ENCODE measurements at places on chromosomes 5 and 9.

- no peak for DNase-seq
Measured at GRCh38 chr5:172395483-172395882, 58.8 kb downstream of the SH3PXD2B start.

DNA sequence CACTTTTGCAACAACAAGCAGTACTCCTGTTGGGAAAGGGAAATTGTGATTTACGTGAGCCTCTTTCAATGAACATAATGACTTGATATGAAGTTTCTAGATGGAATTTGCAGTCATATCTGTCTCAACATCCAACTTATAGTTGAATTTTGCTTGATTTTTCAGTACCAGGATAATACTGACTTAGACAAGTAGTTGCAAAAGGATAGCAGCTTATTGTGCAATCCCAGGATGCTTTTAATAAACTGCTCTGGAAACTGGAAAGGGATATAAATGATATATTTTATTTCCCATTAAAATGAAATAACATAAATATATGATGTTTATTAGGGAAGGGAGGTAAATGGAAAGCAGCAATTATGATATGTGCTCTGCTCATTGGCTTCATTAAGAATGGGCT is 174.4 kb upstream of the RGMB start:
- DNase-seq, result no peak

GRCh38 chr5:126366199-126366560 is 57.0 kb upstream of the GRAMD2B start:
- no peak for DNase-seq

- DNase-seq, result no peak
Measured at GRCh38 chr9:69757996-69758675, 1.7 kb downstream of the PTAR1 start.

DNA sequence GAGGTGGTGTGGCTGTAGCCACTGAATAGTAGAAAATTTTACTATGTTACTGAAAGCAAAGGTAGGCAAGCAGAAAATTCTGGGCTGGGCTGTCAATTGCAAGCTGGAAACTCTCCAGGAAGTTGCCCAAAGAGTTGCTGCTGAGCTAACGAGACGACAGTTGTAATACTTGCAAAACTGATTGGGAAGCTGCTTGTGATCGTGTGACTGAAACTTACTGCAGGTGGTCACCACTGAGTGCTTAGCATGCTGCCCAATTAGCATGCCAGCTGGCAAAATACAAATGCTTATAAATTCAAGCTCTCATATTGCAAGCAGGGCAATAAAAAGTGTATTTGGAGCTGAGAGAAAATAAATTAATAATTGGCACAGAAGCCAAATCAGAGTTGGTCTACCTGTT is 758.5 kb upstream of the EDIL3 start:
- no peak for DNase-seq

DNA sequence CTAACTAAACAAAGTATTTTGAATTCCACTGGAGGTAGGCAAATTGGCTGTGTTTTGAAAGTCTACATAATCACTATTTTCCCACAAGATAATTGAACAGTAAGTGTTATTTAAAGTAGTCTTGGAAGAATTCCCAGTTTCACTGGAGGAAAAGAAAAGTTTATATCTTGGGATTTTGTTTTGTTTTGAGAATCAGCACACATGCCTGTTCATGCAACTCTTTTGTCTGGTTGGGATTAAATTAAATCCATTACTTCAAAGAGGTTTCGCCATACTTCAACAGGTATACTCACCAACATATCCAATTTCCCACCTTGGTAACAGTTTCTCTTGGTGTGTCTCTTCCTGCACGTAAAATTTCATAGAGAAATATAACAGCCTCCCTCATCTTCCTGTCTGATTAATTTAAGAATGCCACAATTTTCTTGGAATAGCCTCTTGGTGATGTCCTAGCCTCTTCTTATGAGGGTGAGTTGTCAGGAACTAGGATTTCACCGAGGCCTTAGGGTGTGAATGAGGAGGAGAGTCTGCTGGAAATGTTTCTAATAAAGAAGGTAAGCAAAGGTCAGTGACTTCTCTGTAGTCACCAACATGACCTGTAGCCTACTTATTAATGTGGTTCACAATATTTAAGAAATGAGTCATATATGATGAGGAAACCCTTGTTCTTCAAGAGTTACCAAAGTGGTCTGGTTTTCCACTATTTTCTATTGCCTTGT is 48.1 kb downstream of the ITGA2 start:
- peak; percentile 24 for DNase-seq

DNA sequence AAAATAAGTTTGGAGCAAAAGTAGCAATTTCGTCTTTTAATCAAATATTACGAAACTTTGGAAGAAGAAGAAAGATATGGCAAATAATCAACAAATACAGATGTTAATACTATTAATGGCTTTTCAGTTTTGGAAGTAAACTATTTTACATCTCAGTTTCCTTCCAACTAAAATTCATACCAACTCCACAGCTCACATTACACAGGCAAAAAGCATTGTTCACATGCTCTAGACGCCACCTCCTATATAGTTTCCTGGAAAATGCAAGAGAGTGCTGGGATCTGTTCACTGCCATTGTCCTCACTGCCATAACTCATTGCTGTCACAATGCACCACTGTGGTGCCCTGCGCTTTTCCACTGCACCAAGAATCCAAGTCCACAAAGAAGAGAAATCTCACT is 149.0 kb upstream of the FTMT start:
- DNase-seq, result no peak

DNA sequence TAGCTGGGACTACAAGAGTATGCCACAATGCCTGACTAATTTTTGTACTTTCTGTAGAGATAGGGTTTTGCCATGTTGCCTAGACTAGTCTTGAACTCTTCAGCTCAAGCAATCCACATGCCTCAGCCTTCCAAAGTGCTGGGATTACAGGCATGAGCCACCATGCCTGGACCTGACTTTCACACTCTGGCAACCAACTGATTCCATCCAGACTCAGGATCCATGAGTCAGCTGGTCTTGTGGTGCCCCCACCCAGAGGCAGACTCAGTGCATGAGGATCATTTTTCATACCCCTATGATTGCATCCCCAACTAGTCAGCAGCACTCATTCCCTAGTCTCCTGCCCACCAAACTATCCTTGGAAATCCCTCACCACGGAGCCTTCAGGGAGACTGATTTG is 375.9 kb downstream of the ANXA1 start:
- no peak for DNase-seq

- peak; percentile 95 for DNase-seq
Measured at GRCh38 chr5:148963664-148964063, 99.2 kb downstream of the SH3TC2 start.

GRCh38 chr5:179806250-179807048 is at the start of gene MGAT4B:
TSS of gene MGAT4B (minus strand) at chr5:179806866. CDS start at chr5:179806583, 283 bp downstream.
- DNase-seq, result peak; percentile 53

GRCh38 chr5:120778491-120779484 is 314.7 kb downstream of the PRR16 start:
- DNase-seq, result no peak

- DNase-seq, result no peak
Measured at GRCh38 chr5:40995801-40996586, 75.1 kb downstream of the MROH2B start.

DNA sequence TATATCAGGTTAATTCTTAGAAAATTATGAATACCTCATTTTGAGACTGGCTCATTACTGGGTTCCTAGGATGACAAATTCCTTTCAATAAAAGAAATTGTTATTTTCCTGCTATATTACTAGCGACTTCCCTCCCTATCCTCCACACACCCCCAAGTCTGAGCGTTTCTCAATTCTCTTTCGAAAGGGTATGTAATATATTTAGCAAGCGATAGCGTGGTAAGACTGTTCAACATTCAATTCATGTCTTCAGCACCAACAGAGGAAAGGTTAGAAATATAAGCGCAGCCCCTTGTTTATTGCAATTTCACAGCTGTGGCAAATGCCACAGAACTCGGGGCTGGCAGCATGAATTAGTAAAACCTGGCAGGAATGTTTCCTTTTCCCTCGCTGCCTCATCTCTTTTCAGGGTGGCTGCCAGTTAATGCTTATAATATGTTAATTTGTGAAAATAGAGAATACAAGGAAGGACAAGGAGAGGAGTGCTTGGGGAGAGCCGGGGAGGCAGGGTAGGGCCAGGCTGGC is 152.7 kb upstream of the TBCA start:
- DNase-seq, result peak; percentile 54

DNA sequence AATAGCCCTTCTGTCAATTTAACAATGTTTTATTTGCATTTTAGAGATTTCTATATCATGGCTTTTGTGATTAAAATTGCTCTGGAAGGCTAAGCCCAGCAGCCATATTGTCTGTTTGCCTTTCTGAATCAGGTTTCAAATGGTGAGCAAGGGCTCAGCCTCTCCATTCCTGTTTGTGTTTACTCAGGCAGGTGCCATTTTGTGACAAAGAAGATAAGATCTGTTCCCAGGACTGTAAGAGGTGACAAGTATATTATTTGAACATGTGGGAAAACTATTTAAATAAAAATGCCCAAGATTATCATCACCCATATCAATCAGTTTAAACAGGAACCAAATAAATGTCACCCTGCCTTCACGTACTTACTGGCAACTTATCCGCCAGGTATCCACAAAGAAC is 641.3 kb upstream of the KLF4 start:
- DNase-seq, result no peak

DNA sequence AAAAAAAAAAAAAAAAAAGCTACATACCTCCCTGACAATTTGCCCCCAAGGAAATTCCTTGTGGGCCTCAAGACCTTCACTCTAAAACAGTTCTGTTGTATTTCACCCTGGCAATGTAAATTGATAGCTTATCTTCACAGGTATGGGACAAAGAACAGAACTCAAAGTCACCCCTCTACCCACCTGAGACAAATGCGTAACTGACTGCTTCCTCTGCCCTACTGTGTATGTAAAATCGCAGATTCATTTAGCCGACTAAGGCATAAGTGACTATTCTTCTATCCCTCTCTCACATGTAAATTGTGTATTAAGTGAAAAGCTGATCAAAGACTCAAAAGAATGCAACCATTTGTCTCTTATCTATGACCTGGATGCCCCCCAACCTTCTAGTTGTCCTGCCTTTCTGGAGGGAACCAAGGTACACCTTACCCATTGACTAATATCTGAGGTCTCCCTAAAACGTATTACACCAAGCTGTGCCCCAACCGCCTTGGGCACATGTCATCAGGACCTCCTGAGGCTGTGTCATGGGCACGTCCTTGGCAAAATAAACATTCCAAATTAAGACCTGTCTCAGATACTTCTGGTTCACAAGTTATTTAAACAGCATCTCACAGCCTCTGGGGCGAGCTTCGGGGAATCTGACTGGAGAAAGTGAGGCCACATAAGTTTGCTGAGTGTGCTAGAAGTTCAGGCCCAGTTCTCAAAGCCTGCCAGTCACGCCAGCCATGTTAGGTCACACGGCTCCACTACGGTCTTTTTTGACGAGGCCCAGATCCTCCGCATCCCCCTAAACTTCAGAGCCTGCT is 954 bp downstream of the TBCA start:
- no peak for DNase-seq

DNA sequence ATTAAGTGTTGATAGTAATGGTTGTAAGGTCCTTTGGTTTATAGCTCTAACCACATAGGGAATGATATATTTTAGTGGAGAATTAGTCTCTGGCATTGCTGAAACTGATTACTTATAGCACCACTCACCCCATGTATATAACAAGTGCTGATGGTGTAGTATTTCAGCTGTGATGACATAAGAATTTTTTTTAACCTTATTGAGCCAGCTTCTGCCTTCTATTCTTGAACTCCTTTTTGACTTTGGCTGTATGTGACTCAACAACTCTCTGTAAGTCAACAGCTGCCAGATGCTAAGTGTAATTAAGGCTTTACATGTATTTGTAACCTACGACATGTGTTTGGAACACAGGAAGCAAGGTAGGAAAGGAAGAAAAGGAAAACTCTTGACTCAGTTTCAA is 929.6 kb upstream of the WWC1 start:
- no peak for DNase-seq
